Osteocyte (in vitro differentiated cells): ENCODE measurements at places on chromosomes 2 and 18.

DNA sequence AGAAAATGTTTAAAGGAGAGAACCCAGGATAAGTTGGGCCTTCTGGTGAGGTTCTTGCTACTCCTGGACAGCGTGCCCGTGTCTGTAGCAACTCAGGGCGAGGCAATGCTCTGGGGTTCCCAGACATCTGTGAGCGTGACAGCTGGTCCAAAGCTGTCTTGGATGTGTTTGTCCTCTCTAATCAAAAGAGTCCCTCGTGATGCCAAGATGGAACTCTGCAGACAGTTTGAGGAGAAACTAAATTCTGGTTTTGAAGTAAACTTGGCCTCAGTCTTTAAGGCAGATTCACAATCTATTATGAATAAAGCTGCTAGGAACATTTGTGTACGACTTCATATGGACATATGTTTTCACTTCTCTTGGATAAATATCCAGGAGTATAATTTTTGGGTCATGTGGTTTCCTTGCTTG, 47.3 kb downstream of the TMEM17 start:
- peaks cover 4% of the 10 kb centered on the region for H3K4me1 ChIP-seq
- no peak overlapping the region for H3K27ac ChIP-seq
- H3K36me3 ChIP-seq: no peaks in the 10 kb centered on the region
- no peak overlapping the region for H3K4me3 ChIP-seq

- peaks cover 14% of the 10 kb centered on the region for H3K36me3 ChIP-seq
- no peaks in the 10 kb centered on the region for H3K27me3 ChIP-seq
- no peak overlapping the region for H3K27ac ChIP-seq
- no peaks in the 10 kb centered on the region for H3K4me1 ChIP-seq
Observed at GRCh38 chr2:70922235-70923234, 13.2 kb upstream of the ATP6V1B1 start.

GRCh38 chr2:152520759-152521158, 185.8 kb downstream of the FMNL2 start:
- H3K4me3 ChIP-seq: no peak overlapping the region
- no peaks in the 10 kb centered on the region for H3K36me3 ChIP-seq
- DNase-seq: no peak
- H3K27me3 ChIP-seq: no peaks in the 10 kb centered on the region
- H3K4me1 ChIP-seq: peaks cover 33% of the 10 kb centered on the region
- no peak overlapping the region for H3K27ac ChIP-seq

GRCh38 chr2:113219889-113220641, 46.3 kb downstream of the PSD4 start:
- no peak for DNase-seq
- H3K27ac ChIP-seq: peak overlapping the region; percentile 32
- no peaks in the 10 kb centered on the region for H3K27me3 ChIP-seq
- H3K4me3 ChIP-seq: no peak overlapping the region
- no peaks in the 10 kb centered on the region for H3K36me3 ChIP-seq

GRCh38 chr18:58359620-58360019, 269.3 kb downstream of the ALPK2 start:
- no peak for DNase-seq
- H3K36me3 ChIP-seq: peaks cover 20% of the 10 kb centered on the region
- H3K4me1 ChIP-seq: peaks cover 36% of the 10 kb centered on the region
- no peak overlapping the region for H3K27ac ChIP-seq
- H3K27me3 ChIP-seq: no peaks in the 10 kb centered on the region

GRCh38 chr2:24164416-24164973, 10.4 kb upstream of the FAM228A start:
- no peak overlapping the region for H3K27ac ChIP-seq
- no peak for DNase-seq
- H3K36me3 ChIP-seq: peaks cover 21% of the 10 kb centered on the region

GRCh38 chr2:1494906-1495305, 81.6 kb downstream of the TPO start:
- no peaks in the 10 kb centered on the region for H3K36me3 ChIP-seq
- peak; percentile 54 for DNase-seq
- no peaks in the 10 kb centered on the region for H3K4me1 ChIP-seq

DNA sequence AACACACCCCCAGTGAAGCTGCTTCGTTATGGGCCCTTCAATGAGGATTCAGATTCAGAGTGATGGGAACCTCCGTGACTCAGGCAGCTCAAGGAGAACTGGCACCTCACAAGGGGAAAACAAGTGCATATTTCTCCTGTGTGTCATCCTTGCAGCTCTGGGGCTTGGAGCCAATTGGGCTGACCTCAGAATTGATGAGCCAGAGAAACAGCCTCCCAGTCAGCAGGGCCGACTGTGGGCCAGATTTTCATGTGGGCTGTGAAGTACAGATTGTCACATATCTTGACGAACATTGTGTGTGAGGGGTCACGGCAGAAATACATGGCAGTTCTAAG, 189.6 kb upstream of the SP5 start:
- peak; percentile 87 for DNase-seq
- H3K36me3 ChIP-seq: no peaks in the 10 kb centered on the region
- peaks cover 2% of the 10 kb centered on the region for H3K27me3 ChIP-seq
- no peak overlapping the region for H3K4me3 ChIP-seq

GRCh38 chr2:30412047-30412683, 34.9 kb upstream of the LCLAT1 start:
- no peaks in the 10 kb centered on the region for H3K27me3 ChIP-seq
- no peak overlapping the region for H3K4me3 ChIP-seq
- peaks cover 40% of the 10 kb centered on the region for H3K4me1 ChIP-seq
- peak overlapping the region; percentile 31 for H3K27ac ChIP-seq
- no peak for DNase-seq

- H3K36me3 ChIP-seq: no peaks in the 10 kb centered on the region
- DNase-seq: no peak
- no peaks in the 10 kb centered on the region for H3K4me1 ChIP-seq
- no peaks in the 10 kb centered on the region for H3K27me3 ChIP-seq
- no peak overlapping the region for H3K27ac ChIP-seq
Observed at GRCh38 chr18:64539847-64540246, 391.0 kb upstream of the LINC00305 start.

DNA sequence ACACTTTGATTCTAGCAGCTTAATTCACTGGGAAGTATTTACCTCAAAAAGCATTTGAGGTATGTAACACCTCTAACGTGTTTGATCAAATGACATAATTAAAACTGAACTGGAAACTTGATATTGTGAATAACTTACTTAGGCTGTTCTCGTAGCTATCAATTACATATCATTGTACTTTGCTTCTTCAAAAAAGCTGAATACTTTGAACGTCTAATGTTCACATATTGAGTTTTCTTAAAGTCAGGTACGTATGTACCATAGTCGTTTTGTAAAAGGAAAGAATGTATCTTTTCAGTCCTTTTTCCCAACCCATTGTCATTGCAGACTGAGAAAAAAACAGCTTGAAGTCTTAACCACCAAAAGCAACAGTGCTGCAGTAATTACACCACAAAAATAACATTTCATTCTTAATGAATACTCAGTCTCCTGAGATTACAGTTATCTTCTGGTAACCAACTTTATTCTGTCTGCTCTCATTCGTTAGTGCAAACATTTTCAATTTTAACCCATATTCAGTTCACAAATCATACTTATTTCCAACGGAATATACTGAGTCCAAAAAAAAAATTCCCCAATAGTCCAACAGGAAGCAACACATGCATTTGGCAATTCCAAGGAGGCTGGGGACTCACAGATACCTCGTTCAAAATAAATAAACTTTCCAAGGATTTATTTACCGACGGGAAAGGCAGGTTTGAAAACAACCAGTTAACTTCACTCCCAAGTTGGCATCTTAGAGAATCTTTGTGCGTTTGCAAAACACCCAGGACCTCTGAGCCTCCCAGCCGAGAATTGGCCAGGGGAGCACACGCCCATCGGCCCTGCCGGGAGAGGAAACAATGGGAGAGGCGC, 1.1 kb downstream of the CHN1 start:
- peaks cover 2% of the 10 kb centered on the region for H3K36me3 ChIP-seq
- H3K4me3 ChIP-seq: peak overlapping the region; percentile 89
- DNase-seq: no peak
- peaks cover 31% of the 10 kb centered on the region for H3K27me3 ChIP-seq
- H3K4me1 ChIP-seq: peaks cover 14% of the 10 kb centered on the region

DNA sequence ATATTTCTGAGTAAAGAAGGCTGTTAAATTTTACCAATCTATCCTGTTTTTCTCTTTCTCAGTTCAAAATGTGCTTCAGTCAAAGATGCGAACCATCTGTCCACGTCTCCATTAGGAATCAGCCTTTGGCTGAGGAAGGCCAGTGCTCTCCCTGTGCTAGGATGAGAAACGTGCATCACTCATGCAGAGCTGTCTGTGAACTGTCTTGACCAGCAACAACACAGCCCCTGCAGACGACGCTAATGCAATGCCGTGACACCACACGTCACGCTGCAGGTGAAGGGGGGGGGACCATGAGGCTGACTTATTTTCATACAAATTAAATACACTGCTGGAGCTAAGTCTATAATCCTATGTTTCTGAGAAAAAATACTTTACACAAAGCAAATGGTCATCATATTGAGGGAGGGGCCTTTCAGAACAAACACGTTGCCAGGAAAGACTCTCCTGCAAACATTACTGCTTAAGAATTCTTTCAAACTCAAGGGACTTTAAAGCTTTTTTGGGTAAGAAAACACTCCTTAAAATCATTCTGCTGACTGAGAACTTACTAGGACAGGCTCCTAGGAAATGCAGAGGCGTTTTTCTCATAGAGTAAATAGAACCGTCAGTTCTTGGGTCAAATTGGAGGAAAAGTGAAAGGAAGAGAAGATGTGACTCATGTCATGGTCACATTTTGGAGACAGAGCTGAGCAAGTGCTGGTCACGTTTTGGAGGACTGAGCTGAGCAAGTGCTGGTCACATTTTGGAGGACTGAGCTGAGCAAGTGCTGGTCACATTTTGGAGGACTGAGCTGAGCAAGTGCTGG, 97.0 kb downstream of the MBP start:
- no peak overlapping the region for H3K4me3 ChIP-seq
- H3K27ac ChIP-seq: peak overlapping the region; percentile 6
- peaks cover 7% of the 10 kb centered on the region for H3K36me3 ChIP-seq
- H3K4me1 ChIP-seq: peaks cover 38% of the 10 kb centered on the region
- H3K27me3 ChIP-seq: no peaks in the 10 kb centered on the region
